ENCODE measurements at places on chromosomes 2 and 18. TPM values are rescaled to one million over a fixed set of nuclear protein-coding genes. Genes with fewer than 3 reads are reported as not detected.

LYG2 gene
- total RNA-seq = not detected

MRPL44 gene
- total RNA-seq = 33.6 TPM

SPATA3 gene
- not detected for total RNA-seq

MALL gene
- total RNA-seq = 442 TPM

IL1R2 gene
- 0.57 TPM for total RNA-seq

DSC2 gene
- 0.82 TPM for total RNA-seq

MORN2 gene
- 25.3 TPM for total RNA-seq

LMAN2L gene
- 12.2 TPM for total RNA-seq

GRCh38 chr2:96074156-96074555, 39.4 kb upstream of the GPAT2 start:
- DNase-seq = no peak

GRCh38 chr2:238388794-238389193, 37.9 kb upstream of the ASB1 start:
- no peak for DNase-seq

DNA sequence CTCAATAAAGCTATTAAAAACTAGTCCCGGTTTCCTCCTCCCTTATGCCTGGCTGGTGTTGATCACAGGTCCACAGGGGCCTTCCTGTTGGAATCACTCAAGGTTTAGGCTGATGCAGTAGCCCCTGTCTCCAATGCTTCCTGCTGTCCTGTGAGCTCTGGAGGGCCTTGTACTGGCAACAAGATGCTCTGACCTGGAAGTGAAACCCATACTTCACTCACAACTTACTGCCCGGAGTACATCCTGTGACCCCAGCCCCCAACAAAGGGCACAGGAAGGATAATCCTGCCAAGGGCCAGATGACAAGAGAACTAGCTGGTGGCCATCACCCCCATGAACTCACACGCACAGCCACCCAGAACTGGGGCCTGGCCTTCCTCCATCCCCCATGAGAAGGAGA, 50.3 kb downstream of the ZBTB7C start:
- DNase-seq = no peak

GRCh38 chr2:142782942-142783443, 94.5 kb upstream of the KYNU start:
- no peak for DNase-seq

- DNase-seq = no peak
Observed at GRCh38 chr2:44148999-44149398, 19.7 kb upstream of the PPM1B start.

GRCh38 chr2:2166881-2167280, 164.2 kb downstream of the MYT1L start:
- no peak for DNase-seq

GRCh38 chr2:213722565-213722964, 438.3 kb downstream of the SPAG16 start:
- no peak for DNase-seq

DNA sequence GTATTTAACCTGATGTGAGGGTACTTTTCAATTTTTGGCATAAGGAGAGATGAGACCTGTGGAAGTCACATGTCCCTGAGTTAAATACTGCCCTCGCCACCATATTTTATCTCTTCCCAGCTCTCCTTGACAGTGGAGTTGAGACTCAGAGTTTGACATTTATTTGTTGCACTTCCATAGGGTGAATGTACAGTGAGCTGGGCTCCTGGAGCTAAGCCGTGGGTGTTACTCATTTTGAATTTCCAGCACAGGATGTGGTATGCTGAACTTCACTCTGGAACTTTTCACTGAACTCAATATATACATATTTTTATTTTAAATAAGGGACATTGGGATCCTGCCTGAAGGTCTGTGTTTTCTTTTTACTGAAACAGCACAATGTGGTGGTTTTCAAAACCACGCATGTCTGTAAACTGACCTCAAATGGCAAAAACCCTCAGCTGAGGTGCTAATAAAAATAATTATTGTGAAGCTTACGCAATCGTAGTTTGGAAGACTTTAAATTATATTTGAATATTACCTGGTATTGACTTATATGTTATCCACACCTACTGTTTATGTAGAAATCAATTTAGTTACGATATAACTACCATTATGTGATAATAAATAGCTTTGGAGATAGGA, 12.1 kb downstream of the RNF144A start:
- DNase-seq = no peak

DNA sequence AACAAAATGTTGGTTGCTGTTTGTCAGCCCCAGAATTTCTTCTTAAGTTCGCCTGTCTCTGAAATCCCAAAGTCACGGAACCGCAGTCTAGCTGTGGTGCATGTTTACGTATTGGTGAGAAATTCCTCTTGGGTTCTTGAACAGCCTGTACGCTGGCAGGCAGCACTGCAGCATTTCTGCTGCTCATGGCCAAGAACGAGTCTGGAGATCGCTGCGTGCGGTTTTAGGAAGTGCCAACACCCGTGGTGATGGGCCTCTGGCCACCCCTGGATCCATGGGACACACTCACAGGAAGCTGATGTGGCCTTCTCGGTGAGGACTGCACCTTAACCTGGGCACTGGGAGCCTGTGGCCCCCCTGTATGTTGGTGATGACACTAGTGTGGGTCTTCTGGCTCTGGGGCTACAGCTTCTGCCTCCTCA, 23.7 kb downstream of the ASB1 start:
- DNase-seq = no peak

DNA sequence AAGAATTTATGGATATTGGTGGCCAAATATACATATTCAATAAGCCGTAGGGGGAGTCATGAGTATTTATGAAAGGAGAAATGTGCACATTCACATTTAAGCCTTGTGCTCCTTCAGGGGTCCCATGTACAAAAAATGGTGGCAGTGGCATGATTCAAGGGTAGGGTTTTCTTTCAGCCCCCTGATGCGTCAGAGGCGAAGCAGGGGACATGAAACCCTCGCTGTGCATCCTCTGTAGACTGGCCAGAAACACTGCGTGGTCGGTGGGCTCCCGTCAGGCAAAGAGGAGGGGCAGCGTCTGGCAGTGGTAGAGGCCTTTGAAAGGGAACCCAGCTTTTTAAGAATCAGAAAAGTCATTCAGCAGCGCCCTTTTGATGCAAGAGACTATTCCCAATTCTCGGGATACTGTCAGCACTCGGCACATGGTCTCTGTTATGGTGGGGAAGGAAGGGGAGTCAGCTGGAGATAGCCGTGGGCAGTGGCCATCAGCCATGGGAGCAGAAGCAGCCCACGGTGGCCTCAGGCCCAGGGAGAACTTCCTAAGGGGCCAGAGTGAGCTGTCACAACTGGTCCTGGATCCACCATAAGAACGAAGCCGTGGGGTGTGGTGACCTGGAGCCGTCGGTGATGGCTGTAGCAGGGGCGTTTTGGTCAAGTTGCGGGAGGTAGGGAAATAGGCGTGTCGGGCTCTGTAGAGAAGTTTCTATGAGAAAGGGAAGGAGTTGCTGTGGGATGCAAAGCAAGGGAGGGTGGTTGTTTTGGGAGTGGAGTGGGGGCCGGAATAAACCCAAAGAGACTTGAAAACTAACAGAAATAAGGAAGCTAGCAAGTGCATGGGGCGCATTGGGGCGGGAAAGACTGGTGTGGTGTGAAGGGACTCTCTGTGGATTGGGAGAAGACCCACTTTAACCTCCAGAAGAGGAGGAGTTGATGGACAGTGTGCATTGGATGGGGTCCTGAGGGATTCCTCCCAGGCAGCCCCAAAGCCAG, 95.6 kb downstream of the SH3BP4 start:
- DNase-seq = no peak

DNA sequence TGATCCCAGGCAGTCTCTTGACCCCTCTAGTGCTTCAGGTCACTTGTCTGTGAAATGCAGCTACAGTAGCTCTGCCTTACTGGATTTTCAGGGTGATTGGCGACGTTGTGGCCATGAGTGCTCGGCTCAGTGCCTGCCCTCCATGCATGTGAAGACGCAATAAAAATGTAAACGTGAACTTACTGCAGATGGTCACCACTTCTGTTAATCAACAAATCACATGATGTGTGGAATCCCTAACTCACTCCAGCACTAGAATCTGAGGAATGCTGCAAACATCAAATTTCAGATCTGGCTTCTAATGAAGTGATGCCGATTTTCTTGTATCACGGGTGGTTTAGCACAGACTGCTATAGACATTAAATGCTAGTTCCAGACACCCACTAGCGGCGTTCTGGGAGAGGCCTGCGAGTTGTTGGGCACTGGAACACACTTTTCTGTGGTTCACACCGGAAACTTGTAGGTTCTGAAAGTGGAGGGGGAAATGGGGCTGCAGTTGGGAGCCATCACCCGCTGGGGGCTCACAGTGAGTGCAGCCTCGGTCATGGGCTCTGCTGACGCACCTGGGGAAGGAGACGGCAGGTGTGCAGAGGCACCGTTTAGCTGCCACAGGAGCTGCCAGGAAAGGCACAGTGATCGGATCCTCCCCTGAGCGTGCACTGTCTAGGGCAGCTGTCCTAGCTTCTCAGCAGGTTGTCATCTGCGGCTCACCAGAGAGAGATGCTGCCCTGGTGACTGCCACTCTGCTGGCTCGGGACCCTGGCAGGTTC, 6.5 kb downstream of the CNDP1 start:
- peak; percentile 6 for DNase-seq

- DNase-seq = no peak
Observed at GRCh38 chr2:18536697-18537096, 23.8 kb downstream of the RDH14 start.

DNA sequence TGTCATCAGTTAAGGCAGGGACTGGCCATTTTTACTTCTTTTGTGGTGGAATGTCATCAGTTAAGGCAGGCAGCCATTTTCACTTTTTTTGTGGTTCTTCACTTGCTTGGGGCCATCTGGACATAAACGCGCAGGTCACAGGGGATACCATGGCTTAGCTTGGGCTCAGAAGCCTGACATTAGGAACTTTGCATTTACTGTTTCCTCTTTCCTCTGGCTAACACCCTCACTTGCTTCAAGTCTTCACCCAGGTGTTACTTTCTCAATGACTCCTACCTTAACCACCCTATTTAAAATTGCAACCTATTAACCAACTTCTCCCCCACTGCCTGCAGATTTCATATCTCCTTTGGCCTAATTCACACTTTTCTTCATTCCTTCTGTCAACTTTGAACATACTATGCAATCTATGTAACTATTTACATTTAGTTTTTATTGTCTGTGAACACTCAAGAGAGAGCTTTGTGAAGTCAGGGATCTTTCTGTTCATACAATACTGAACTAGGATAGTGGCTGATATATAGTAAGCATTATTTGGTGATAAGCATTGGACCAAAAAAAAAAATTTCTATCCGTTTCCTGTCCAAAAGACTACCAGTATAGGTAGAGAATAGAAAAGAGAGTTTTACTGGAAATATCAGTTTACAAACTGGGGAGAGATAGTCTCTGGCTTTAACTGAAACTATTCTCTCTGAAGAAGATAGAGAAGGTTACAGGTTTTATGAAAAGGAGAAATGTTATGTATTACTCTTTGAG, 600.1 kb upstream of the ZNF804A start:
- DNase-seq = no peak

DNA sequence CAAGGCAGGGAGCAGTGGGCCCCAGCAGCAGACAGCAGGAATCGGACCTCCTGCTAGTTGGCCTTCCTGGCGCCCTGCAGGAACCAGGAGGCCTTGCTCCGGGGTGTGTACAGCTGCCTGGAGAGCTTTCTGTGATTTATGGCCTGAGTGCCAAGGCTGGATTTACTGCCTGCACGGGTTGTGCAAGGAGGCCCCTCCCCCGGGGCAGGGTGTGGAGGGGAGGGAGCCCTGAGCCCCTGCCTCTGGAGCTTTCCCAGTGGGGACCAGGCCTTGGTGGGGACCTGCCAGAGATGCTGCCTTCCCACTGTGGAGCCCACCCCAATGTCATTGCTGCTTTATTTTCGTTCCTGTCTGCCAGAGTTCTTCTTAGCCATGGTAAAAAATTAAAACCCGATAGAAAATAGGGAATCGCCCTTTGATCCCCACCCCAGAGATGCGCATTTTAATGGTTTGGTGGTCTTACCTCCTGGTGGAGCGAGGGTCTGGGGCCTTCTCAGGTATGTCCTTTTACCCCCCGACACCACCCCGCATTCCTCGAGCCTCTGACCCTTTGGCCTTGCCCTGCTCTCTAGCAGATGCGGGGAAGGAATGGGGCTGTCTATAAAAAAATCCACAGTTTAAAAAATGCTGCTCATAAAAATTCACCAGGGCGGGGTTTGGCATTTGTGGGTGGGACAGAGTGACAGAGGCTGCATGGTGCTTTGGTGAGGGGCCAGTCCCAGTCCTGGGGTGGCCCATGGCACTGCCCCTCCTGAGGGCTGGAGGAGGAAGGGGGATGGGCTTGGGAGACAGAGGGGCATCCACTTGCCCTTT, 6.9 kb upstream of the RALB start:
- DNase-seq = peak; percentile 59

- no peak for DNase-seq
Observed at GRCh38 chr2:165889158-165889557, 64.4 kb downstream of the TTC21B start.

DNA sequence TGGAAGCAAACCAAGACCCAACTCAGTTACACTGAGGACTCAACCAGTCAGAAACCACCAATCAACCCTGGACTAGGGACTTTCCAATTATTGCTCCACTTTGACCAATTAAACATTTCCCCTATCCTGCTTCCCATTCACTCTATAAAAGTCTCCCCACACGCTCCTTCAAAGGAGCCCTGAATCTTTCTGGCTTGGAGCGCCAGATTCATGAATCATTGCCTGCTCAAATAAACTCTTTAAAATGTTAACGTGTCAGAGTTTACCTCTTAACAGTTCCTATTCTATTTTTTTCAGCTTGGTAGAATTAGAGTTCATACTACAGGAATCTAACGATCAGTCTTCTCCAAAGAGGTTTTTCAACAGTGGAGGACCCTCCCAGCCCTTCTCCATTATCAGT, 20.7 kb upstream of the SULT1C2 start:
- peak; percentile 86 for DNase-seq

DNA sequence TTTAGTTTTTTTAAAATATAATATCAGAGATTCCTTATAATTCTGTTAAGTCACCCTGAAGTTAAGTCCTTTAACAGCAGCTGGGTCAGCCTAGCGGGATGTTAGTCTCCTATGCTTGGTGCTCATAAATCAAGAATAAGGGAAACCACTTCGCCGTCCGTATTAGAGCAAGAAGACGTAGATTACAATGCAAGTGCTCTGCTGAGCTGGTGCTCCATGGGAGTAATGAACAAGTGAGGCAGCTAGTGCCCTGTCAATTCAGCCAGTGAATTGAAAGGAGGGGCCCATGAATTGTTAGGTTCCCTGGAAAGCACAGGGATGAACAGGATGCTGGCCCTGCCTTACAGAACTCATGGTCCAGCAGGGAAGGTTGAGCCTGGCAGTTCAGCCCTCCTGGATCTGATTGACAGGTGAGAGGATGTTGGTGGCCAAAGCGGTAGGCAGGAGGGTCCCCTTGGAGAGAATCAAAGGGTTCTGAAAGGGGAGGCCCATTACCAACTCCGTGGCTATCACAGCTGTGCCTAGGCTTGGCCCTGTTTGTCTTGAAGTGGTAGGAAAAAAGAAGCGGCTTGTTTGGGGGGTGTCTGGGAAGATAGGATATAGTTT, 30.8 kb downstream of the PLB1 start:
- DNase-seq = no peak

- peak; percentile 96 for DNase-seq
Observed at GRCh38 chr2:127173057-127173456, 47.0 kb downstream of the CYP27C1 start.

All from fibroblast of the aortic adventitia (primary cell).